Activated effector memory CD4-positive, alpha-beta T cell treated with Interleukin-2 at 50 U/mL for 16 hours (primary cell): ENCODE measurements at places on chromosomes 3 and 15.

DNA sequence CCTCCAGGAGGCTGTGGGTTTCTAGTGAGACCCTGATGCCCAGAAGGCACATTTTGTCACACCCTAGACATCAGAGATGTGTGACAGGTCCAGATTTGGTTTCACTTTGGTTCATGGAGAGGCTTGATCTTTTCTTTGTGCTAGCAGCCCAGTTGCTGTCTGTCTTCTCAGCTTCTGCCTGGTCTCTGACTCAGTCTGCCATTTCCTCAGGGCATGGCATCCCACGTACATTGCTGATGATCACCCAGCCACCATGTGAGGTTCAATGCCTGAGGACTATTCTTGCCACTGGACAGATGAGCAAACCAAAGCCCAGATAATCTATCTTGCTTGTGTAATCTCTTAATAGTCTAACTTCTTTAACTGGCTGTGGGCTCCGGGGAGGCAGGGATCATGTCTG, 144.9 kb upstream of the MRPS22 start:
- no peak for DNase-seq

DNA sequence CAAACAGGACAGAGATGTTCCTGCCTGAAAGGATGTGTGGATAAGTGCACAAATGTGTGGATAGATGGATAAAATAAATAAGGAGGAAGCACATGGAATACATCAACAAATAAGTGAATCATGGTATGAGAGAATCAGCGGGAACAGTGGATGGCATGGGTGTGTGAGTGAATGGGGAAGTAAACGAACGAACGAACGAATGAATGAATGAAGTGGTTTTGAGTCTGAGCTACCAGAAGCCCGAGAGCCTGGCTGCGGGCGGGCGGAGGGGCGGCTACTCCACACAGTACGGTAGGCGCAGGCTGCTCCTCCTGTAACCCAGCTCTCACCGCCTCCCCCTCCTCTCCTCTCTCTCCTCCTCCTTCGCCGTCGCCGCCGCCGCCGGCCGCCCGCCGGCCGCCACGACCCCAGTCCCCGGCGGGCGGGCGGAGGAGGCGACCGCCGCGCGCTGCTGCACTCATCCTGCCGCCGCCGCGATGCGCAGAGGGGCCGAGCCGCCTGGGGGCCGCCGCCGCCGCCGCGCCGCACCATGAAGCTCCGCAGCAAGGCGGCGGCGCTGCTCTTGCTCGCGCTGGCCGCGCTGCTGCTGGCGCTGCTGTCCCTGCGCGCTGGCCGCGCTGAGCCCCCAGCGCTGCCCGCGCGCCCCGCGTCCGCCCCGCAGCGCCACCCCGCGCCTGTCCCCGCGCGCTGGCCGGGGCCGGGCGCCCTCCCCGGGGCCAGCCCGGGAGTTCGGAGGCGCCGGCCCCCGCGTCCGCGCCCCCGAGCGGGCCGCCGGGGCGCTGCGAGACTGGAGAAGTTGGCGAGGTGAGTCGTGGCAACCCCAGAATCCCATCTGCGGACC, at the start of gene GXYLT2:
TSS of gene GXYLT2 (plus strand) at position 342 of the 841 bp plus-strand sequence. CDS start at position 530, 188 bp downstream.
- DNase-seq, result peak; percentile 1

DNA sequence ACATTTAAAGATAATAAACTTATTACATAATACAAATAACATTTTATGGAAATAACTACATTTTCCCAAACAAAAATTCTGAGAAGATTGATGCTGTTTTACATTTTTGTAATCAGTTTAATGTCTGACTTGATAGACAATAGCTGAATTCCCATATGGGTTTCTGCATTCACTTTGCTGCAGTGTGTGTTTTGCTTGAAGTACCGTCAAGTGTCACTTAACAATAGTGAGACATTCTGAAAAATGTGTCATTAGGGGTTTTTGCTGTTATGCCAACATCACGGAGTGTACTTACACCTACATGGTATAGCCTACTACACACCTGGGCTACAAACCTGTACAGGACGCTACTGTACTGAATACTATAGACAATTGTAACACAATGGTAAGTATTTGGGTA, 57.5 kb downstream of the USF3 start:
- no peak for DNase-seq

GRCh38 chr3:114319453-114319852, 25.6 kb downstream of the TIGIT start:
- no peak for DNase-seq

DNA sequence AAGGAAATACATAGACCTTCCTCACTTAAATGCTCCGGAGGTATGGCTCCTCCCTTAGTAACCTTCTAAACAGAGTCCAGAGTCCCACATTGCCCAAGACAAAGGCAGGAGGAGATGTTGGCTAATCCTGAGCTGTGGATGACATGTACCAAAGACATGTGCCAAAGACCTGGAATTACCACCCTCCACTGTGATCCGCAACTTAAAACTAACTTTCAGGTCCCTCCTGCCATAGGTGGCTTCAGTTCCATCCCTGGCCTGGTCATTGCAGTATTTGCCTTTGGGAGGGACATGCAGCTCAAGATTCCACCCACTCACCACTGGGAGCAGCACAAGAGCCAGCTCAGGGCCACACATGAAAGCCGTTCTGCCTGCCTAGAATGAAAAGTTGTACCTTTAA, 28.0 kb downstream of the MYZAP start:
- DNase-seq, result no peak

GRCh38 chr3:178629430-178630178, 93.4 kb downstream of the KCNMB2 start:
- DNase-seq, result no peak

DNA sequence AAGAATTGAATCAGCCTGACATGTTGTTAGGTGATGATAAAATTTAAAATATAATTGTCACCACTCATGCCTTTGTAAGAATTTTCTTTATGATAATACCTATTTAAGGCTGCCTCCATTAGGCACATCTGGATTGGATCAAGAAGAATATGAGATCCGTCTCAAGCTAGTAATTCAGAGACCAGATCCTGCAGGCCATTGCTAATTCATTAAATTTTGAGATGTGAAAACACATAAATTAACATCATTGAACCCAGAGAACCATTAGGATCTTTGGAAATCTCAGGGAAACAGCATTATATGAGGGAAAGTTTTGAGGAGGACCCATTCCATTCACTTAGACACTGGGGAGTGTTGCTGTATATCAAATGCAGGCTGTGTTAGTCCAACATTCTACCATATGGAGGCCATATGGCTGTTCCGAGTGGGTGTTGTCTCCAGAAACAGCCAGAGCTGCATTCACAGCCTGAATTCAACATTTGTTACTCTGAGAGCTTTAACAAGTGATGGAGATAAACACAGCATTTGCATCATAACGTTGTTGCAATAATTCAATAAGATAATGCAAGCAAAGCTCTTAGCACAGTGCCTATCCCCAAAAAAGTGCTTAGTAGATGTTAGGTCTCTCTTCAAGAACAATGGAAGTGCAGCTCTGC, 67.4 kb downstream of the DTWD1 start:
- no peak for DNase-seq

- no peak for DNase-seq
These were observed 106.6 kb upstream of the SEMA6D start for GRCh38 chr15:47610736-47611135.

GRCh38 chr15:45855907-45856579, 221.2 kb downstream of the SQOR start:
- no peak for DNase-seq

GRCh38 chr15:35362195-35362829, 183.7 kb downstream of the DPH6 start:
- no peak for DNase-seq

DNA sequence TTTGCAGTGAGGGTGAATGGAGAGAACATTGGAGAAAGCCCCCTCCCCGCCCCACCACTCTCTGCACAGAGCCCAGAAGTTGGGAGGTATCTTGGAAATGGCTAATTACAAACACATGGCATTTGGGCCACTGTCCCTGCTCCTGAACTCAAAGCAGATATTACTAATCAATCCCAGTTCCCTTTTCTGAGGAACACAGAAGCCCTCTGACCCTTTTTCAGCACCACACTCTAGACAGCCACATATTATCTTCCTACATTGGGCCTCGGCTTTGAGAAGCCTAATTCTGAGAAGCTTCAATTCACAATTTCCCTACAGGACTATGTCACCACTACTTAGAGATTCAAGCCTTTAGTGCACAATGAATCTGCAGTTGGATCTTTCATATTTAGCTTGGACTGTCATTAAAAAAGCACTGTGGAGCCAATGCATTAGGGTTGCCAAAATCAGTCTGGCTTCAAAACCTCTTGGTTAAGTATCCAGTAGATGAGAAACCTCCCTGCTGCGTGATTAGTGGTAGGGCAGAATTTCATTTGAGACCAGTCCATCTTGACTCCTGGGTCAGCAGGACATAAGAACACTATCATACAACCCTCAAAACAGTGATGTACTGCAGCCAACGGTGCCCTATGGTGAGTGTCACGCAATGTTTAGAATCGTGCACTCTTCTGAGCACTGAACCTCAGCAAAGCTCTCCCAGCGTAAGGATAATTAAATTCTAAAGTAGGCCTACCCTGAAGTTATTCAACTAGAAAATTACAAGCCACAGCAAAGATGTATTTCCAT, 26.1 kb downstream of the MGLL start:
- no peak for DNase-seq
